CD4-positive, alpha-beta T cell treated with Interleukin-2 at 100 ng/mL for 4 hours (primary cell): ENCODE measurements at places on chromosomes 7 and 10.

- no peak for DNase-seq
Measured at GRCh38 chr7:28530803-28531175, 118.5 kb downstream of the CREB5 start.

GRCh38 chr10:10830293-10830986, 187.2 kb upstream of the CELF2 start:
- no peak for DNase-seq

- no peak for DNase-seq
Measured at GRCh38 chr7:44784364-44784763, 12.1 kb upstream of the PPIA start.

- no peak for DNase-seq
Measured at GRCh38 chr10:116198676-116199035, 74.3 kb downstream of the GFRA1 start.

- peak; percentile 38 for DNase-seq
Measured at GRCh38 chr7:100803398-100804161, 23.7 kb downstream of the EPHB4 start.

DNA sequence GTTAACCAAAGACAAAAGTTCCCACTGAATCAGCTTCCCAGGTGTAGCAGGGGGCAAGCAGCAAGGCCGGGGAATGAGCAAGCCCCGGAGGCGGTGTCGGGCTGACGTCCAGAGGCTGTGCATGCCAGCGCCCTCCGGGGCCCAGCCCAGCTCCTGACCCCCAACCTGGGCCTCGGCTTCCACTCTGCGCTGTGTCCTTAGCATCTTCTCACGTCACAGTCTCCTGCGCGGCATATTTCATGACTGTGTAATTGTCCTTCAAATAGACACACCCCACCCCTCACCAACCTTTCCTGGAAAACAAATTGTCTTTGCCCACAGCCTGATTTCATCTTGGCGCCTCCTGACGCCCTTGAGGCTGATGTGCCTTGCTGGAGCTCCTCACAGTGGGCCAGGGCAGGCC, 133.5 kb downstream of the RGS10 start:
- no peak for DNase-seq
